ENCODE measurements at places on chromosomes 16 and 17.
A peak's percentile ranks its signal among the peaks of the same experiment; 100 is the strongest.

DNA sequence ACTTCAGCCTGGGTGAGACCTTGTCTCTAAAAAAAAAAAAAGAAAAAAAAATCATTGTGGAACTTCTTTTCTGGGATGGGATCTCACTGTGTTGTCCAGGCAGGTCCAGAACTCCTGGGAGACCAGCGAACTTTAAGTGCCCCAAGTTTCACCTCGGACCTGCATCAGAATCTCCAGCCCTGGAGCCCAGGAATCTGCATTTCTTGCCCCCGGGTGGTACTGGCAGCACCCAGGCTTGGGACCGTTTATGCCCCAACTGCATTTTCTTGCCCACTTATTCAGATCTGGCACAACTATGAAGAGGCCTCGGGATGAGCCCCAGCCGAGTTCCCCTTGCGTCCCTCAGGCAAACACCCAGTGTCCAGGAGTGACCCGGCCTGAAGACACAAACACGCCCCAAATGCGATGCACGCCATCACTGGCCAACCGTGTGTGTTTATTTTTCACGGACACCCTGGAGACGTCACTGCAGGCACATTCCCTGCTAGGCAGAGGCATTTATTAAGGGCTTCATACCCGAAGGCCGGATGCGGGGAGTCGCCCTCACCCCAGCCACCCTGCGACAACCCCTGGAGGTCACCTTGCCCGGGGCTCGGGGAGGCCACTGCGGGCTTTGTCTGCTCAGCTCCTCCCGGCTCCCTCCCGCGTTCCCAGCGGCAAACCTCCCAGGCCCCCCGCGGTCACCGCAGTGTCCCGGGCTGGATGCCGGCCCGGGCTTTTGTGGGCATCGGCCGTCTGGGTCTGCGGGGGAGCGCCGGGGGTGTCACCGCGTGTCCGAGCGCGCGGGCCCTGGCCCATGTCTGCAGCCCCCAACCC, 684 bp upstream of the SPIRE2 start:
- DNase-seq = no peak

- DNase-seq = no peak
Observed at GRCh38 chr16:3086596-3087242, 12.4 kb downstream of the ZSCAN10 start.

DNA sequence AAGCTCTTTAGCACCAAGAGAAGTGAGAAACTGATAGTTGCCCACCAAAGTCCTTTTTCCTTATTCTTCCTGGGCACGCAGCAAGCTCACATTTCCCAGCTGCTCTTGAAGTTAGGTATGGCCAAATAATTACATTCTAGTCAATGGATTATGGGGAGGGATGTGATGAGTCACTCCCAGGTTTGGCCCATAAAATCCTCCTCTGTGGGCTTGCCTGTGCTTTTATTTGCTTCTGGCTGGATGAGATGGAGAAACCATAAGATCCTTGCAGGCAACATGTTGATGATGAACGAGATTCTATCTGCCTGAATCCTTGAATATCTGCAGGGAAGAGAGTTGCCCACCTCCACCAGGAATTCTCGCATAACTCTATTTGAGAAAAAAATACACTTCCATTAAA, 568.3 kb upstream of the SALL1 start:
- no peak for DNase-seq

DNA sequence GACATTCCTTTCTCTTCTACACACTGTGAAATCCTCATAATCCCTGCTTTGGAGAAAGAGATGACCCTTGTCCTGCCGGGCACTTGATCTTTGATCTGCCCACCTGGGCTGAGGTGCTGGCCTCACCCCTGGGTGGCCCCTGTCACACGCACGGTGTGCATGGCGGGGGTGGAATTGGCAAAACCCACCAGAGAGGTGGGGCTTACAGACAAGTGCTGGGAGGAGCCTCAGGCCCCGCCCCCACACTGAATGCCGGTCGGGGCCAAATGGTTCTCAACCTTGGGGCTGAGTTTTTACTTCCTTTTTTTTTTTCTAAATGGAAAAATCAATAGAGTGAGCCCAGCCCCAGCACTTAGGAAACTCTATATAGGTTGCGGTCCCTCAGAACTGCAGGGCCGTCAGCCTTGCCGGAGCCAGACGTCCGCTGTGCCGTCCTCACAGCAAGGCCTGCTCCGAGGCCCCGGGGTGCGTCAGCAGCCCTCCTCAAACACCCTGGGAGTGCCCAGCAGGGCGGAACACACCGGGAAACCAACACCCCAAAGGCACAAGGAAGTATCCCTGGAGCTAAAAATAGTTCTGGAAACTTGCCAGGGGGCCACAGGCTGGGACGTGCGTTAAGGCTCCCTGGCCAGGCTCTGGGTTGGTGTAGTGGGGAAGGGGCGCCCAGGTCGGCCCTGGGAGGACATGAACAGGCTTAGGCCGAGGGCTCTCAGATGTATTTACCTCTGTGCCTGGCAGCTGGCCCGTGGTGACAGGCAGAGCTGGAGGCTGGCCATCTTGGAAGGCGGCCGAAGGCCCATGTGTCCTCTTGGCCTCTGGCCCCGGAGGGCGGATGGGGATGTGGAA, 11.0 kb downstream of the GPRC5C start:
- no peak for DNase-seq

GRCh38 chr17:40490289-40490853, 11.1 kb downstream of the TNS4 start:
- no peak for DNase-seq

DNA sequence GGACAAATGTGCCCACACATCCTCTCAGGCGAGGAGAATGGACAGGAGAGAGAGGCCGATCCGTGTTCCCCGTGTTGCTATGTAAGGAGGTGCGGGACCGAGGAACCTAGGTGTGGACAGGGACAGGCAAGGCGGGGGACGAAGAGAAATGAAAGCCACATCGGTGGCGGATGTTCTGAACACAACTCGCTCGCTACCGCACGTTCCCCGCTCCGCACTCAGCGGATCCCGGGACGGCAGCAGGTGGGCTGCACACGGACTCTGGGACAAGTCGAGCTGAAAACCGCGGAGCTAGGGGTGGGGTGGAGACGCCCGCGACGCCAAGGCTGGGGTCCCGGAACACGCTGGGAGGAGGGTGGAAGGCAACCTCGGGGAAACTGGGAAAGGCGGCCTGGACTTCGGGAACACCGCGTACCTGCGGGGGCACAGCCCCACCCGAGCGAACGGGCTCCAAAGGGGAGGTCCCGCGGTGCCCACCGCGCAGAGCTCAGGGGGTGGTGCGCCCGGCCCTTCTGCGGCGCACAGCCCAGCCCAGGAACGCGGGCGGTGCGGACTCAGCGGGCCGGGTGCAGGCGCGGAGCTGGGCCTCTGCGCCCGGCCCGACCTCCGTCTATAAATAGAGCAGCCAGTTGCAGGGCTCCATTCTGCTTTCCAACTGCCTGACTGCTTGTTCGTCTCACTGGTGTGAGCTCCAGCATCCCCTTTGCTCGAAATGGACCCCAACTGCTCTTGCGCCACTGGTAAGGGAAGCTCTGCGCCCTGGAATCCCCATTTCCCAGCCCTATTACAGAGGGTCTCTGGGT, at the start of gene MT1E:
TSS of gene MT1E (plus strand) at position 642 of the 803 bp plus-strand sequence. CDS start at position 713, 71 bp downstream.
- DNase-seq = peak; percentile 38

DNA sequence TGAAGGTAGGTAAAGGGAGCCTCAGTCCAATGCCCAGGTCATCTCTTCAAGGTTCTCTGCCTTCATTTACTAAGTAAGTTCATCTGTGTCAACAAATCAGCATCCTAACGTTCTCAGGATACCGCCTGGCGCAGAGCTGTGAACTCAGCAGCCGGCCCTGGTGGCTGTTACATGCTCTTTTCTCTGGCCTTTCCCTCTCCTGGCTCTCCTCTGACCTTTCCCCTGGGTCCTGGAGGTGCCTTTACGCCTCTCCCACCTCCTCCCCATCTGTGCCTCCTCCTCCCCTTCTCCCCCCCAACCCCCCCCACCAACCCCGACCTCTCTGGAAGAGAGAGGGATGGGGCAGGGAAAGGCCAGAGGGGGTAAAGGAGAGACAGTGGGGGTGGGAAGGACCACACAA, 19.5 kb downstream of the COTL1 start:
- DNase-seq = no peak

DNA sequence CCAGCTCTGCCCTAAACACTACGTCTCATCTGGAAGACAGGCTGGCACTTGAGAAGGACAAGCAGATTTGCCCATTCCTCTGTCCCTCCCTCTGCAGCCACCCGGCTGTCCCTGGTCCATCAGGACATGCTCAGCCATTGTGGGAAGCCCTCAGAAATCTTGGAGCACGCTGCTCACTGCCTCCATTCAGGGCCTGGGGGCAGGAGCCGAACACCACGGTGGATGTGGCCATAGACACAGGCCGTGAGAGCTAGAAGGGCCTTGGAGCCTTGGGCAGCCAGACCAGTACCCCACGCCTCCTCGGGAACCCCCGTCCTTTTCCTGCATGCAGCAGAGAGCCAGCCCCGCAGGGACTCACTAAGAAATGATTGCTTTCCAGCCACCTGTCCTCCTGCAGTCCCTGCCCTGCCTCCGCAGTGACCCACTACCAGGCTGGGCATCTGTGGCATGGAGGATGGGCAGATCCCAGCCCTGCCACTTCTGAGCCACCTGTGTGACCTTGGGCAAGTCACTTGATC, 3.4 kb downstream of the DOC2A start:
- DNase-seq = no peak

DNA sequence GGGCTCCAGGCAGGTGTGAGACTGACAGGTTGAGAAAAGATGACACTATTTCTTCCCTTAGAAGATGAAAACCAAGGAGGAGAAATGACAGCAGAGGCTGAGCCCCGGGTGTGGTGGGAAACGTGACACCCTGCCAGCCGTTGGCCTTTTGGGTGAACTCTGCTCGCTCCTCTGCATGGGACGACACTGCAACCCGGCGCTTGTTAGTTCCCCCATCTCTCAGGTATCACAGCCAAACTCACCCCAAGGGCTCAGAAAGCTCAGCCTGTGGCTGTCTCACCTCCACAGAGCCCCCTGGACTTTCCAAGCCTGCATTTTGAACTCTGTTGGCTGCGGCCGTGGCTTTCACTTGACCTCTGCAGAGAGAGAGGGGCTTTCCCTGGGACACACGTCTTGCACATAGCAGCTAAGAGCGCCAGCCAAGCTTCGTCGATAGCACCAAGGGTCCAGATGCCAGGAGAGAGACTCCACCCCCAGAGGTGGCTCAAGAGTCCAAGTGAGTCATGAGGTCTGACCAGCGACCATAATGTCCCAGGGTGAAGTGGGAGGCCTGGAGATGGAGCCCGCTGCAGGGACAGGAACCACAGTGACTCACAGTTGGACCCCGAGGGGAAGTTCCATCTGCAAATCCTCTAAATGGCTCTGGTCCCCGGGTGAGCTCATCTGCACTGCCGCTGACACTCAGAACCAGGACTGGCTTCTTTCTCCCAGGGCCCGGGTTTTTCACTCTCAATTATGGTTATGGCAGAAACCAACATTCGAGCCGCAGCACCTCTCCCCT, 301.9 kb downstream of the SOX9 start:
- no peak for DNase-seq

- no peak for DNase-seq
Observed at GRCh38 chr17:43572368-43572980, 26.3 kb upstream of the ETV4 start.
